ENCODE measurements at places on chromosomes 11 and 22. TPM values are rescaled to one million over a fixed set of nuclear protein-coding genes. Genes with fewer than 3 reads are reported as not detected.

DNA sequence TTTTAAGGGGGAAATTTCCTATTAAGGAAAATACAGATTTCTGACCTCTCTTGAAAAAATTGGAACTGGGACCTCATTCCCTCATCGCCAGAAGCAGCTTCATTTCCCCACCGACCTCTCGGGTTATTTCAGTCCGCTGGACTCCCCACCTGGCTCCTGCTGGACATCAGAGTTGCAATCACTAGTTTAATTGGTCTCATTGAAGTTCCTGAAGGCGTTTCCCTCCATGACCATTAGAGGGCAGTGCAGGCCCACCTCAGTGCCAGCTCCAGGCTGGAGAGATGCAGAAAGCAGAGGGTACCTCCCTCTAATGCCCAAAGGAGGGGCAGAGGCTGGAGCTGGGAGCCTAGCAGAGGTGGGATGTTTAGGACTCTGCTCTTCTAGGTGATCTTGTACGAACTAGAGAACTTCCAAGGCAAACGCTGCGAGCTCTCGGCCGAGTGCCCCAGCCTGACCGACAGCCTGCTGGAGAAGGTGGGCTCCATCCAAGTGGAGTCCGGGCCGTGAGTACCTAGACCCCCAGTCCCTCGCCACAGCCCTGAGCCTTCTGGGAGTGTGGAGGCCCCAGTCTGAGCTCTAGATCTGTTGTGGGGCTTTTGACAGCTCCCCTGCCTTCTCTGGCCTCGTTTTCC is 2.7 kb downstream of the CRYBB3 start:
- peak; percentile 48 for DNase-seq
- H3K27me3 ChIP-seq = no peaks in the 10 kb centered on the region
- no peaks in the 10 kb centered on the region for H3K36me3 ChIP-seq
- no peak overlapping the region for H3K27ac ChIP-seq
- H3K4me1 ChIP-seq = no peaks in the 10 kb centered on the region

DNA sequence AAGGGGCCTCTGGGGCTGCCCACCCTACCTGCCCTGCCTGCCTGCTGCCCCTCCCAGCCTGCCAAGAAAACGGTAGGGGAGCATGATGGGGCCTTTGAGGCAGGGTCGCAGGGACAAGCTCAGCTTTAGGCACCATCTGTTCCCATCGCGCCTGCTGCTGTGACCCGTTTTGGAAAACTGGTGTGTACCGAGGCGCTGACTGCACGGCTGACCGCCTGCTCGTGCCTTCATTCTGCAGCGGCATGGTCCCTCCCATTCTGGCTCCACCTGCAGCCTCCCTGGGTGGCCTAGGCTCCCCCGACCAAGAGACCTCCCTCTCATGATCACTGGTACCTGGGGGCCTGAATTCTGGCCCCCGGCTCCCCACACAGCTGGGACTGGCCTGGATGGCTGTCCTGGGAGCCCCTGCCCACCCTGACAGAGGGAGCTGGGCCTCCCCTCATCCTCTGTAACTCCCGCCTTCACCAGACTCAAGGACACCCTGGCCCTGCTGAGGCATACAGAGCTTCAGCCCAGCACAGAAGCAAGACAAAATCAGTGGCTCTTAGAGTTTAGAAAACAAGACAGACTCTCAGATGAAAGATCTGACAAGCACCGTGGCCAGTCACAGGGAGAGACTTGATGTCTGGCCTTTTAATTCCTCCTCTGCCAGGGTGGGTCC is 6.5 kb upstream of the MYRF start:
- no peaks in the 10 kb centered on the region for H3K27me3 ChIP-seq
- peaks cover 4% of the 10 kb centered on the region for H3K4me1 ChIP-seq
- no peak overlapping the region for H3K27ac ChIP-seq
- no peaks in the 10 kb centered on the region for H3K36me3 ChIP-seq
- no peak overlapping the region for H3K4me3 ChIP-seq

DNA sequence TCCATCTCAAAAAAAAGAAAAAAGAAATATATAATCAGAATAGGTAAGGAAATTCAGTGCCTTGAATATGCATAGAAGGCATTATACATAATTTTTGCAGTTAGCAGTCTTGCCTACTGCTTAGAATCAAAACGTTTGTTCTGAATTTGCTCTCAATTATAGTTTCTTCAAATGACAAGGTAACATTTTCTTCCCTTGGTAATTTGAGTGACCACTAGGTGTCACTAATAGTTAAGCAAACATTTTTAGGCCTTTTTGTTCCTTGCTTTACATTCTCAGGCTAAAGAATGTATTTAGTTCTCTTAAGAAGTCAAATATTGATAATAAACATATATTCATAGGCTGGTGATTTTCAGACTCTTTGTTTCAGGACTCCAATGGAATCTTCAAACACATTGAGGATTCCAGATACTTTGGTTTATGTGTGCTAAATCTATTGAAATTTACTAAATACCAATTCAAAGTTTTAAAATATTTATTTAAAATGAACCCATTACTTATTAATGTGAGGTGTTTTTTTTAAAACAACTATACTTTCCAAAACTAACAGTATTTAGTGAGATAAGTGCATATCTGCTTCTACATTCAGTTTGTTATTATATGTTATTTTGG is 55.0 kb upstream of the DEPDC7 start:
- no peak for DNase-seq
- H3K36me3 ChIP-seq = peaks cover 20% of the 10 kb centered on the region
- no peak overlapping the region for H3K27ac ChIP-seq

DNA sequence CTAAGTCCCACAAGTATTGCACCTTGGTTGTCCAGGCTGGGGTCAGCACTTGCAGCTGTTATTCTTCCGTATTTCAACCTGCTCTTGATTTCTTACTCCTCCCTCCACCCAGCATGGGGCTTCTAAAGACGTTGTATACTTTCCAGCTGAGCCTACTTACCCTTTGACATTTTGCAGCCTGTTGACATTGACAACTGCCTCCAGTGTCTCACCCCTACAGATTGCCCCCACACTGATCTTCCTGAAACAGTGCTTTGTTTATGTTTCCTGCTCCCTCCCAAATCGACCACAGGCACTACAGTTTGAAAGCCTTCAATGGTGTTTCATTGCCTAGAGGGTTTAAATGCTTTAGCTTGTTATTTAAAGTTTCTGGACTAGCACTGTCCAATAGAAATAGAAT is 56.6 kb downstream of the FAM83F start:
- no peaks in the 10 kb centered on the region for H3K36me3 ChIP-seq
- peaks cover 35% of the 10 kb centered on the region for H3K4me1 ChIP-seq
- H3K27ac ChIP-seq = no peak overlapping the region
- no peak for DNase-seq
- no peak overlapping the region for H3K4me3 ChIP-seq
- H3K27me3 ChIP-seq = no peaks in the 10 kb centered on the region

GRCh38 chr11:29452146-29452545 is 564.7 kb downstream of the KCNA4 start:
- peak overlapping the region; percentile 57 for H3K27ac ChIP-seq
- H3K4me1 ChIP-seq = no peaks in the 10 kb centered on the region
- DNase-seq = no peak
- H3K4me3 ChIP-seq = no peak overlapping the region

DNA sequence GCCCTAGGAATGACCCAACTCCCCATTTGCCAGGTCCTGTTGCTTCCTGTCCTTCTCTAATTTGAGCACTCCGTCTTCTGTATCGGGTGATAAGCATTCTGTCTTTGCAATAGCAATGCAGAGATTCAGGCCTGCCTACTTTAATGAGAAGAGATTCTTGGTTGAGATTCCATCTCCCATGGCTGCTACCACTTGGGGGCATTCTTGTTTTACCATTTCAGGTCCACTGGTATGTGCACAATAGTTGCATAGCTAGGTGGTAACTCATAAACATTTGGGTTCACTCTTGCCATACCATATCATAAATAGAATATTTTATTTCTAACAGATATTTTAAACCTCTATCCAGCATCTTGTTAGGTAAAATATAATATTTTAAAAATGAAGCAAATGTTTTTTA is 34.4 kb upstream of the CALCB start:
- no peaks in the 10 kb centered on the region for H3K36me3 ChIP-seq
- no peak for DNase-seq
- no peaks in the 10 kb centered on the region for H3K27me3 ChIP-seq

- no peak overlapping the region for H3K27ac ChIP-seq
- peaks cover 19% of the 10 kb centered on the region for H3K4me1 ChIP-seq
- H3K4me3 ChIP-seq = no peak overlapping the region
- no peak for DNase-seq
- no peaks in the 10 kb centered on the region for H3K36me3 ChIP-seq
- no peaks in the 10 kb centered on the region for H3K27me3 ChIP-seq
These were observed 94.9 kb downstream of the GRIK4 start for GRCh38 chr11:120606211-120607010.

DNA sequence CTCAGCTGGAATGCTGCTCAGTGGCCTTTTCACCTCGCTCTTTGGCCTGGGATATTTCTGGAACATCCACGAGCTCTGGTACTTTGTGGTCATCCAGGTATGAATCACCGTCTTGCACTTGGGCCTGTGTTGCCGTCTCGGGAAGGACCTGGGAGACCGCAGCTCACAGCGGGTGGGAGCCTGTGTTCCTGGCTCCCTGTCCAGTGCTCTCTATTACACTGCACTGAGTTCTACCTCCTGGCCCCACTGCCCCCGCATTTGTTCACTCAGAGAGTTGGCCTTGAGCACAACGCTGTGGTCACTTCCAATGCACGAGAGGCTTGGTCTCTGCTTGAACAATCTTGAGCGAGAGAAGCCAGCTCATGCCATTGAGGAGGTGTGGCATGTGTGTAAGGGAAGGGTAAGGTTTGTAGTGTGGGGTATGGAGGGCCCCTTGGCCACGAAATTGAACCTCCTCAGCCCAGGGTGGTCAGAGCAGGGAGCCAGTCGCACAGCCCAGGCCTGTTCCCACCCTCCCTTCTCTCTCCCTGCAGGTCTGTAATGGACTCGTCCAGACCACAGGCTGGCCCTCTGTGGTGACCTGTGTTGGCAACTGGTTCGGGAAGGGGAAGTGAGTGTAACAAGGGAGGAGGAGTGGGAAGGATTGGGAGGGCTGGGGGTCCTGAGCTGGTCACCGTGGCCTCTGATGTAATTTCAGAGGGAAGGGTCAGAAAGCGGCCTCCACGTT is 16.2 kb downstream of the SLC37A2 start:
- H3K4me3 ChIP-seq = no peak overlapping the region
- H3K27ac ChIP-seq = peak overlapping the region; percentile 58
- H3K4me1 ChIP-seq = peaks cover 57% of the 10 kb centered on the region
- peaks cover 54% of the 10 kb centered on the region for H3K36me3 ChIP-seq

DNA sequence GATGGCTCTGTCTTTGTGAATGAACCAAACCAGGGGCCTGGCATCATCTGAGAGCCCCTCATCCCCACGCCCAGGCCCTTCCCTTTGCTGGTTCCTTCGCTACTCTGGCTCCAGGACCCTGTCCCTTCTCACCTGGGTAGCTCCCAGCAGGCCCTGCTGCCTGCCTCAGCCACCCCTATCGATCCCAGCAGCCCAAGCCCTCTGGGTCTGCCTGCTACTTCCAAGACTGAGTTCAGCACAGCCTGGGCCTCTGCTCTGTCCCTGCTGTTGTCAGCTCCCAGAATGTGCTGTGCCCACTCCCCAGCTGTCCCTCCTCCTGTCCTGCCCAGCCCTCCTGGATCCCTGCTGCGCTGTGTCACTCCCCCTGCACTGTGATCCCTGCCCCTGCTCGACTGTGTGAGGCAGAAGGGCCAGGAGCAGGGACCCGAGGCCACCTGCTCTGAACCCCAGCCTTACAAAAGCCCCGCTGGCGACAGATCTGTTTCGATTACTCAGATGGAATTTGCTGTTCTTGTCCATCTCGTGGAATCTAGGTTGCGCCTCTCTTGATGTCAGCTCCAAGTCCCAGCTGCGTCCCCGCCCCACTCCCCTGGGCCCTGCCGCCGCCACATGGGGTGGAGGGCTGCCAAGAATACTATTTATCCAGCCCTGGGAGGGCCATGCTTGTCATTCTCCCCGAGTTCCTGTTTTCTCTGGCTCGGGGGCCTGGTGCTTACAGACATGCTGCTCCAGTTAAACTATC is 13.0 kb downstream of the MRPL21 start:
- peaks cover 41% of the 10 kb centered on the region for H3K36me3 ChIP-seq
- no peak overlapping the region for H3K27ac ChIP-seq
- H3K27me3 ChIP-seq = no peaks in the 10 kb centered on the region
- no peak overlapping the region for H3K4me3 ChIP-seq

DNA sequence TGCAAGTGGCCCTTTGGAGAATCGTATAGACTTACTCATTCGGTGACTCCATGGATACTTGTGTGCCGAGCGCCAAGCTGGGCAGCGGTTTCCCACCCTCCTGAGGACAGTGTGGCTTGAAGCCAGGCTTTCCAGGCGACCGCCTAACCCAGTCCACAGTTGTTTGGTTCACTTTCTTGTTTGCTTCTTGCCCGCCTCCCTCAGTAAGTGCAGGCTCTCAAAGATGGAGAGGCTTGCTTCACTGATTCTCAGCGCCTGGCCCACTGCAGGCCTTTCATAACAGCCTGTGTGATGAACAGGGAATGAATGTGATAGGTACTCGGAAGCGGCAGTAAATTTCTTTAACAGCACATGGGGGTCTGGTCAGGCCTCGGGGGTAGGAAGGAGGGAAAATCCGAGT is 11.2 kb upstream of the MDK start:
- DNase-seq = no peak
- peaks cover 4% of the 10 kb centered on the region for H3K4me1 ChIP-seq
- H3K4me3 ChIP-seq = no peak overlapping the region
- no peaks in the 10 kb centered on the region for H3K36me3 ChIP-seq
- no peak overlapping the region for H3K27ac ChIP-seq

- H3K36me3 ChIP-seq = no peaks in the 10 kb centered on the region
- no peaks in the 10 kb centered on the region for H3K27me3 ChIP-seq
- DNase-seq = no peak
- no peak overlapping the region for H3K27ac ChIP-seq
- H3K4me3 ChIP-seq = no peak overlapping the region
- no peaks in the 10 kb centered on the region for H3K4me1 ChIP-seq
These were observed 30.5 kb upstream of the CYP2D6 start for GRCh38 chr22:42160830-42161696.

- no peak overlapping the region for H3K4me3 ChIP-seq
- no peaks in the 10 kb centered on the region for H3K36me3 ChIP-seq
- DNase-seq = no peak
- no peaks in the 10 kb centered on the region for H3K27me3 ChIP-seq
- H3K4me1 ChIP-seq = no peaks in the 10 kb centered on the region
These were observed 1138.5 kb downstream of the BRD1 start for GRCh38 chr22:48689206-48689605.

GRCh38 chr11:60251485-60252212 is 8.7 kb upstream of the MS4A4E start:
- peak; percentile 20 for DNase-seq
- H3K36me3 ChIP-seq = no peaks in the 10 kb centered on the region
- peak overlapping the region; percentile 51 for H3K27ac ChIP-seq
- no peaks in the 10 kb centered on the region for H3K4me1 ChIP-seq

The KRTAP5-7 gene
- not detected for total RNA-seq

The DDTL gene
- 4.2 TPM for total RNA-seq

The ABTB2 gene
- 6.5 TPM for total RNA-seq

Measured in adrenal gland (tissue), 19 donors.